HFFc6 (cell line): ENCODE measurements at places on chromosomes 3 and 15. TPM values are rescaled to one million over a fixed set of nuclear protein-coding genes. Genes with fewer than 3 reads are reported as not detected.
A peak's percentile ranks its signal among the peaks of the same experiment; 100 is the strongest.

Gene RBP2
- not detected in 3 replicates for total RNA-seq

DNA sequence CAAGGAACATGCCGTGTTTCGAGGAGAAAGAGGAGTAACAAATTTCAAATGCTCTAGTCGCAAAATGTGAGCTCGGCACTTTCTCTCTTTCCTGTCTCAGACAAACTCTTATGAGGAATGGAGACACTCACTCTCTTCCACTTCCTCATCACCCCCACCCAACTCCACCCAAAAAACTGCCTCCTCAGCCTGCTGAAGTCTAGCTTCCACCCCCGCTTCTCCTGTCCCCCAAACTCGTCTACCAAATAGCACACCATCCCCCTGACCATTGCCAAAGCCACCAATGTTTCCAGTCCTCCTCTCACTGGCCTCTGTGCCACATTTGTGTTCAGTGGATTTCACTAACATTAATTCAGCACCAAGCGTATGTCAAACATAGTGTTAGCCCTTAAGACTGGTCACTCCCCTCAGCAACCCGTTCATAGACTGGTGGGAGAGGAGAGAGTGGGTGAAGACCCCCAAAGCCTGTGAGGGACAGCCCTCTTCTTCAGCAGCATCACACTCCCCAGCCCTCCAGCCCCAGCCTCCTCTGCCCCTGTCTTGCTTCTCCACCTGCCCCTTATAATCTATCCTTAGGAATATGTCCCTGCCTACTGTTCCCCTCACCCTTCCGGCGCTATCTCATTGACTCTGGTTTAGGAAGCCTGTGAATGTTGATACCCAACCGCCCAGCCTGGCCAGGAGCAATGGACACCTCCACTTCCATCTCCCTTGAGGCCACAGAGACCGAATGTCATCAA is 77.3 kb downstream of the FAM174B start:
- no peak for DNase-seq

- no peak for DNase-seq
These were observed 213.9 kb upstream of the SLC2A2 start for GRCh38 chr3:171240504-171240835.

DNA sequence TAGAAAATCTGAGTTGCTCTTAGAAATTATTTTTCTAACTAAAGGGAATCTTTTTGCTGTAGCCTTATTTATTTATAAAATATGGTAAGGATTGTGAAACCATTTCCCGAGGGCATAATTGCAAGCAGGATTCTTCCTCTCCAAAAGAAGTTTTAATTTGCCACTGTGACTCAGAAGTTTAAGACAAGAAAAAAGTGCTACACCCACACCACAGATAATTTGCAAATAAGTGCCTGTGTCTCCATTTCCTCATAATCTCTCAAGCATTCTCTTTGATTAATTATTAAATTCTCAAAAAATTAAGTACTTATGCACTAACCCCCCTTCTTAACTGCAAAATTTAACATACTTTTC is 43.6 kb downstream of the RASA2 start:
- peak; percentile 78 for DNase-seq

DNA sequence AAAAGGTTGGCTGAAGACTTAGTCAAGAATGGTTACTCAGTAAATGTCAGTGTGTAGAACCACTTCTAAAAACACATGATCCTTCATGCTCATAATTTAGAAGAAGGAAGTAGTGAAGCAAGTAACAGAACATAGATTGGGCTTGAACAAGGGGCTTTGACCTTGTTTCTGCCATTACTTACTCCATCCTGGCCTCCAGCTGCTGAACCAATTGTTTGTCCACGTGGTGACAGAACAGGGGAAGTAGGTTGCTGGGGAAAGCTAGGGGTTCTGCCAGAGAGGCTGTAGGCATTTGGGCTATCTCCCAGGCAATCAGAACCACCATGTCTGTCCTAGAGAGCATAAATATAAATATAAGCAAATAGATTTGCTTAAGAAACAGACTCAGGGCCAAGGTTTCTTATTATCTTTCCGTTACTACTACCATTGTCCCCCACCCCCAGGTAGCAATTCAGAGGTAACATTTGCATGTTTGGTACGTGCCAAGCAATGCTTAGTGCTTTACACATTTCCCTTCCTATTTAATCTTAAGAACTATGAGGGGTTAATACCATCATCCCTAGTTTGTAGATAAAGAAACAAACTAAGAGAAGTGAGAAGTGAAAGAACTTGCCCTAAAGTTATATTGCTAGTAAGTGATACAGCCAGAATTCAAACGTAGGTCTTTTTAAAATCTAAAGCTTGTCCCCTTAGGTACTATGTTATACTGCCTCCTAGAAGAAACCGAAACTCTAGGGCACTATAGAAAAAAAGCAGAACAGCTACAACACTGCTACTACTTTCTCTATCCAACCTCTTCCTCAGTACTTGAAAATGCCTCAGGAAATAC is 3.0 kb upstream of the SPG11 start:
- DNase-seq: no peak

DNA sequence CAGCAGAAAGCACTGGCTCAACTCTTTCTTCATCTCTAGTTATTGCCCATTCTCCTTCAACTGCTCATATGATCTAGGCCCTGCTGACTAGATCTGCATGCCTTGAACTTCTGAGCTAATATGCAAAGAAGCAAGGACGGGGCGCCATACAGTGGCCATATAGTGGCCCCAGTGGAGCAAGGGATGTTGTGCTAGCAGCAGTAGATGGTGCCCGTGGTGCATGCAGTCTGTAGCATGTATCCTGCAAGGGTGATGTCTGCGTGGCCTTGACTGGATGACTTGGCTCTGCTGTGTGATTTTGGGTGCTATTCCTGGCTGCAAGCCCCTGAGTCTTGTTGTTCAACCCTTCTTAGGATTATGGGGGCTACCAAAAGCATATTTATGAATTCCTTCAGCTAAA is 12.2 kb upstream of the NMD3 start:
- DNase-seq: no peak

- DNase-seq: no peak
These were observed 973 bp downstream of the BUB1B start for GRCh38 chr15:40161693-40162391.

GRCh38 chr15:41573396-41573795 is 14.4 kb downstream of the TYRO3 start:
- no peak for DNase-seq
